Activated naive CD4-positive, alpha-beta T cell treated with anti-CD3 and anti-CD28 coated beads, Interleukin-2, amount 50 U/mL, for 72 hours (primary cell): ENCODE measurements at places on chromosomes 12 and 14. TPM values are rescaled to one million over a fixed set of nuclear protein-coding genes. Genes with fewer than 3 reads are reported as not detected.

Gene MIPOL1
- total RNA-seq: 0.23 TPM

Gene GALNT16
- total RNA-seq: 0.12 TPM

Gene AMIGO2
- total RNA-seq: 11.8 TPM

Gene CD163
- total RNA-seq: not detected

Gene LRP1-AS
- not detected for total RNA-seq

Gene MYBPC1
- not detected for total RNA-seq

Gene GSKIP
- 16.0 TPM for total RNA-seq

Gene DLK1
- not detected for total RNA-seq

Gene AMN
- 0.30 TPM for total RNA-seq

Gene LRRIQ1
- total RNA-seq: not detected

Gene MYH6
- total RNA-seq: 0.60 TPM

Gene ATN1
- 29.9 TPM for total RNA-seq

Gene NKX2-8
- not detected for total RNA-seq

Gene KRT83
- total RNA-seq: not detected

Gene ADAMTS20
- not detected for total RNA-seq

Gene SERPINA12
- total RNA-seq: not detected

Gene MSRB3
- total RNA-seq: 0.18 TPM

Gene FAM181A
- not detected for total RNA-seq

Gene PZP
- total RNA-seq: not detected

Gene ORMDL2
- total RNA-seq: 35.2 TPM
